ENCODE measurements at places on chromosomes 1 and 21.

DNA sequence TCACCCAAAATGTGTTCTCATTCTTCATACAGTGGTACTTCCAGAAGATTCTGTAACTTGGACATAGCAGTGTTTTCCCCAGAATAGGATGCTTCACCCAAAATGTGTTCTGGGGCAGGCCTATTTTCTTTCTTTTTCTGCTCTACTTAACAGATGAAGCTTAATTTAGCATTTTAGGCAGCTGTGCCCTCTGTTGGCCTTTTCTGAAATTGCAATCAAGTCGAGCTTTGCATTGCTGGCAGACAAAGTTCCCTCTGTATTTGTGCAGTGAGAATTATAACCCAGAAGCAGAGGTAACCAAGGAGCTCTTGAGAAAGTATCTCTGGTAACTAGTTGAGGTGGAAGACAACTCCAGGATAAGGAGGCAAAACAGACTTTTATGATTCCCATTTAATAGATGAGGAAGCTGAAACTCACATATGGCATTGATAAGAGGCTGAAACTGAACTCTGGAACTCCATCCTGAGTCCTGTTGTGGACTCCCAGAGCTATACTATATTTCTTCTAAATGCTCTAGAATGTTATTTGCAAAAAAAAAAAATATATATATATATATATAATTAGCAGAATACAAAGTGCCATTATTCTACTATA is 50.3 kb upstream of the L1TD1 start:
- peak; percentile 56 for DNase-seq

DNA sequence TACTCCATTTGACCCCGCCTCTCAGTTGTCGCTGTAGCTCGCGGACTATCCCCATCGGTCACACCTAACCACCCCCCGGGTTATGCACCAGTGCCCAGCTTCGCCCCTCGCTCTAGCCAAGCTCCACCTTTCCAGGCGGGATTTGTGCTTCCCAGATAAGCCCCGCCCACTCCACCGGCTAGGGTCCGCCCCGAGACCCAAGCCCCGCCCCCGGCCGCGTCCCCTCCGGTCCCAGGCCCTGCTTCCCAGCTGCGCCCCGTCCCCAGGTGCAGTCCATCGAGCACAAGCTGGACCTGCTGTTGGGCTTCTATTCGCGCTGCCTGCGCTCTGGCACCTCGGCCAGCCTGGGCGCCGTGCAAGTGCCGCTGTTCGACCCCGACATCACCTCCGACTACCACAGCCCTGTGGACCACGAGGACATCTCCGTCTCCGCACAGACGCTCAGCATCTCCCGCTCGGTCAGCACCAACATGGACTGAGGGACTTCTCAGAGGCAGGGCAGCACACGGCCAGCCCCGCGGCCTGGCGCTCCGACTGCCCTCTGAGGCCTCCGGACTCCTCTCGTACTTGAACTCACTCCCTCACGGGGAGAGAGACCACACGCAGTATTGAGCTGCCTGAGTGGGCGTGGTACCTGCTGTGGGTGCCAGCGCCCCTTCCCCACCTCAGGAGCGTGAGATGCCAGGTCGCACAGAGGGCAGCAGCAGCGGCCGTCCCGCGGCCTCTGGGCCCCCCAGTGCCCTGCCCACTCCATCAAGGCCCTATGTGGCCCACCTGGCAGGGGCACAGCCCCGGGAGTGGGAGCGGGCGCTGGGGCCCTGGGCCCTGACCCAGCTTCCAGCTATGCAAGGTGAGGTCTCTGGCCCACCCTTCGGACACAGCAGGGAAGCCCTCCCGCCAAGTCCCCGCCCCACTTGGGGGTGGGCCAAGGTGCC is 23.9 kb downstream of the CITED4 start:
- DNase-seq: no peak

GRCh38 chr1:94276988-94277434 is 39.6 kb upstream of the ARHGAP29 start:
- no peak for DNase-seq

GRCh38 chr21:42338729-42339715 is 11.8 kb downstream of the TFF2 start:
- no peak for DNase-seq

DNA sequence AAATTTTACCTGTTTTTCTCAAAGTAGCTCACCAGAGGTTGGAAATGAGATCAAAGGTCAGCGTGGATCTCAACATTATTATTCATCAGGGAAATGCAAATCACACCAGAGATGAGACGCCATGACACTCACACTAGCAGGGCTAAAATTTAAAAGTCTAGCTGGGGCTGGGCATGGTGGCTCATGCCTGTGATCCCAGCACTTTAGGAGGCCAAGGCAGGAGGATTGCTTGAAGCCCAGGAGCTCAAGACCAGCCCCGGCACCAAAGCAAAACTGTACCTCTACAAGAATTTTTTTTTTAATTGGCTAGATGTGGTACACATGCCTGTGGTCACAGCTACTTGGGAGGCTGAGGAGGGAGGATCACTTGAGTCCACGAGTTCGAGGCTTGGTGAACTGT is 41.4 kb upstream of the PCBP3 start:
- no peak for DNase-seq

GRCh38 chr1:154856049-154856448 is 14.0 kb downstream of the KCNN3 start:
- no peak for DNase-seq

GRCh38 chr1:206829282-206829681 is 36.1 kb upstream of the IL20 start:
- no peak for DNase-seq

- DNase-seq: no peak
Measured at GRCh38 chr1:162169031-162169790, 99.7 kb downstream of the NOS1AP start.

DNA sequence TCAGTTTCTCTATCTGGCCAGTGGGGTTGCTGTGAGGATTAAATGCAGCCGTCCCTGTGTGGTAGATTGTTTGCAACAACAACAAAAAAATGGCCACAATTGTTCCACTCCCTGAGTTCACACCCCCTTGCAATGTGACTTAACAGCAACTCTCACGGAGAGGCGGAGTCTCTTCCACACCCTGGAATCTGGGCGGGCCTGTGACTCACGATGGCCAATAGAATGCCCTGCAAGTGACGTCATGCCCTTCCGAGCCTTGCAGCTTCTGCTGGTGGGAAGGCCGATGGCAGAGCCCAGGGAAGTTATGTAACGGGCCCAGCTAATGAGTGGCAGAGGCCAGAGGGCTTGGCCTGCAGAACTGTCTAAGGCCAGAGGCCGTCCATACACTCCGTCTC is 87.9 kb downstream of the RIPK4 start:
- DNase-seq: peak; percentile 95

DNA sequence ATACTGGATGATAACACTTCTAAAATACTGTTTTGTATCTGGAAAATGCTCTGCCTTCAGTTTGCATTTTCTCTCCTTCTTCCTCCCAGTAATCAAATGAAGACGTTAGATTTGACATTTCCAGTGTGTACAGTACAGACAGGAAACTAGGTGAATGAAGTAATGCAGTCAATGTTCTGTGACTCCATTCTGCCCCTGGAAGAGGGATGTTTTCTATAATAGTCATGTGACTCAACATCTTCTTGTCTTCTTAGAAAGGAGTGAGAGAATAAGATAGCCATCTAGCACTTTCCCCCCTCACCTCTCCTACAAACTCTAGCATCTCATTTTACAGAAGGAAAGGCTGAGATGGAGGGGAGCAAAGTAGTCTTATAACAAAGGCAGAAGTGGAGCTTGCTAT is 77.6 kb downstream of the DDR2 start:
- no peak for DNase-seq

DNA sequence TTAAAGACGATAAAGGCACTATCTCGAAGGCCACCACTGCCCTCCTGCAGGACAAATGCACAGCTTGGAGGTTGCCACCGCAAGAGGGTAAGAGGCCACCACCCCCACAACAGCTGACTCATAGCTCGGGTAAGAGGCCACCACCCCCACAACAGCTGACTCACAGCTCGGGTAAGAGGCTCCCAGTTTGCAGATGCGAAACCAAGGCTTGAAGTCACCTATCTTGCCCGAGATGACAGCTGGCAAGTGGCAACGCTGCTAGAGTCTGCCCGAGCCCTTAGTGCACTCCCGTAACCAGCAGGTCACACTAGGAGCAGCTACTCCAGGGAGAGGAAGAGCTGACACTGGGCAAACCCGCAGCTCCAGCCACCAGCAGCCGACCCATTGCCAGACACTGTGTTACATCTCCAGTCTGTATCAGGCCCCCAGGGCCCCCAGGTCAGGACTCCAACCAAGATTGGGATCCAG is 17.1 kb upstream of the SPSB1 start:
- DNase-seq: peak; percentile 95

DNA sequence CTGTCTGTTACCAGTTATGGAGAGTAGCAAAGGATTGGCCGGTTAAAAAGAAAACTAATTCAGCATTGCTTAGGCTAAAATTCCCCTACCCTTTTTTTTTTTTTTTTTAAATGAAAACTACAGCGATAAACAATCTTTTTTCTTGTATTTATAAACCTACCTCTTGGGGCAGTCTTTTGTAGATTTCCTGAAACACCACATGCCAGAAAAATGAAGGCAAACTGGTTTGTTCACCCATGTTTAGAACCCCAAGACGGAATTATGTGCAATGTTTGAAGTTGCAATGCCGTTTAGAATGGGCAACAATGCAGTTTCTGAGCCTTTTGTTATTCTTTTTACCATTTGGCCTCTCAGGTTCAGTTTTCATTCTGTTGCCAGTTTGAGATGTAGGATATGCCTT is 59.1 kb downstream of the PRDM2 start:
- DNase-seq: no peak

DNA sequence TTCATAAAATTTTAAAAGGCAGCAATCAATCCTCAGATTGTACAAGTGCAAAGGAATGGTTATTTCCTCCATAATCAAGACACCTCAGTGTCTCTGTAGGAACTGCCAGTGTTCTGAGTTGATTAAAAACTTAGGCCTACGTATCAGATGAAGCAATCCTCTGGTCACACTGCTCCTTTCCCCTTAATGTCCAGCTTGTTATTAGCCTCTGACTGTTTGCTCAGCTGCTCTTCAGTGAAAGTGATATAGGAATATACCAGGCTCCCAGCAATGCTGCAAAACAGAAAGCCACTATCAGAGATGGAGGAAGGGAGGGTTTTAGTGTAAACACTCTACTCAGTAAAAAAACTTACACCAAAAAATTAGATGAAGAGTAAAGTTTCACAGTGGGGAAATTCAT is 49.8 kb downstream of the SLC35D1 start:
- DNase-seq: peak; percentile 98

GRCh38 chr1:248009681-248010080 is 3.8 kb upstream of the OR2L5 start:
- DNase-seq: no peak

DNA sequence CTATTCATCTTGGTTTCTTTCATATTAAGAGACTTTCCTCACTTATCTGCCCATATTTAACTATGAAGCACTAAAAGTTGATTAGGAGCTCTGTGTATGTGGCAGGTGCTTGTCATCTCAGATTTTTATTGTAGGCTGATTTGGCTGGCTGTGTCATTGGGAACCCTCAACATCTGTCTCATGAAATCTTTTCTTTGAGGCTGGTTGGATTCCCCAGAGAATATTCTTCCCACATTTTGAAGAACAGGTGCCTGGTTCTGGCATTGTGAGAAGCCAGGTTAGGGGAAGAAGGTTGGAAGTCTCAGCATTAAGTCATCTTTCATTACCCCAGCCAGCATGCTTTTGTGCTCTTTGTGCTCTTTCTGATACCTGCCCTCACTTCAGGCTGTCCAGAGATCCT is 37.1 kb downstream of the EEIG2 start:
- DNase-seq: no peak

- DNase-seq: no peak
Measured at GRCh38 chr1:961132-961669, 817 bp downstream of the KLHL17 start.

- DNase-seq: no peak
Measured at GRCh38 chr1:211625040-211625439, 46.1 kb upstream of the SLC30A1 start.

- DNase-seq: no peak
Measured at GRCh38 chr21:41100826-41101550, 67.0 kb upstream of the BACE2 start.

DNA sequence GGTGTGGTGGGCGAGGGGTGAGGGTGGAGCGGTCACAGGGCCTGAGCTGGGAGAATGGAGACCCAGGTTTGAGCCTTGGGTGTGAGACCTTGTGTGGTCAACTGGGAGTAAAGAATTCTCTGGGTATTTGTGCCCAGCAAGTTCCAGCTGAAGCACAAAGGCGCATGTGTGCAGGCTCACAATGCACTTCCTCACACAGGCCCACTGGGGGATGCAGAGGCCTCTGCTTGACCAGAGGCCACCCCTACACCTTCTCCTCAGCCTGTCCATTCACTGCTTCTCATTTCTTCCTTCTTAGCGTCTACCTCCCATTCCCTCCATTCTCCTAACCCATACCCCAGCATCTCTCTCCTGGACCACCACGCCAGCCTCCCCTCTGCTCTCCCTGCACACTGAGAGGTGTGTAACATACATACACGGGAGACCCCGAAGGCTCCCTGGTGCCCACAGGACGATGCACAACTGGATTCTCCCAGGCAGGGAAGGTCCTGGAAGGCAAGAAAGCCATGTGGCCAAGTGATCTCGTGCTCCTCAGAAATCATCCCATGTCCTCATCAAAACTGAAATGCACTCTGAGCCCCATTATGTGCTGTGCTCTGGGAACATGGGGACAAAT is 12.3 kb upstream of the TTC39A start:
- no peak for DNase-seq

GRCh38 chr1:103129255-103129654 is 20.9 kb upstream of the COL11A1 start:
- no peak for DNase-seq

DNA sequence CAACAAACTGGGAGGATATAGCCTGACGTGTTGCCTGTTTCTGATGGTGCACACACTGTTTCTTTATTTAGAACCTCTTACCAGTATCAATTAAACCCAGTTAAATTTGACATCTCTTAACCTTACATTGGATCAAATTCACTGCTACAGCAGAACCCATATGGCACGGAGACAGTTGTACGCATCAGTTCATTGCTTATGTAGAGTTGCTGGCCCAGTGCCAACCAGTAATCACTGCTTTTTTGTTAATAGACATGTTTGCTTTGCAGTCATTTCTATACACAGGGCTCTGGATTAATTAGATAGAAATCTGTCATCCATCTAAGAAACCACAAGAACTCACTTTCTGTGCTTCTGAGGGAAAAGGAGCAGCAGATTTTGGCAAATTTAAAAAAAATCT is 154.0 kb downstream of the RWDD3 start:
- DNase-seq: peak; percentile 71

DNA sequence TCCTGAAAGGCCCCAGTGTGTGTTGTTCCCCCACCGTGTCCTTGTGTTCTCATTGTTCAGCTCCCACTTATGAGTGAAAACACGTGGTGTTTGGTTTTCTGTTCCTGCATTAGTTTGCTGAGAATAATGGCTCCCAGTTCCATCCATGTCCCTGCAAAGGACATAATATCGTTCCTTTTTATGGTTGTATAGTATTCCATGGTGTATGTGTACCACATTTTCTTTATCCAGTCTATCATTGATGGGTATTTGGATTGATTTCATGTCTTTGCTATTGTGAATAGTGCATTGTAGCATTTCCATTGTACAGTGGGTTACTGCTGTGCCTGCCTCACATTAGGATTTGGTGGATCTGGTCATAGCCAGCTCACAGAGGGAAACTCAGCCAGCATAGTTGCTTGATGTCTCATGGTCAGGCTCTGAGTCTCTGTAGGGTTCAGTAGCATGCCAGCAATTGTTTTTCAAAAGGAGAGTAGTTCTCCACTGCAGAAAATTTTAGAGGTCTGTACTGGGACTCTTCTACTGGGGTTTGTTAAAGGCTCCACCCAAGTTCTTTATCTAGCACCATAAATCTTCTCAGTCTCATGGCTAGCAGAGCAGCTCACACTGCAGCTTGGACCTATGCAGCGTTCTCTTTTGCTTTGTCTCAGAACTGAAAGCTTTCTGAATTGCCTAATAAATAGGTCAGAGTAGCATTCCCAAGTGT is 41.0 kb downstream of the RUNX3 start:
- no peak for DNase-seq

GRCh38 chr1:14946684-14947238 is 206.8 kb upstream of the TMEM51 start:
- no peak for DNase-seq
